Immature natural killer cell (primary cell): ENCODE measurements at places on chromosomes 7 and 10. TPM values are rescaled to one million over a fixed set of nuclear protein-coding genes. Genes with fewer than 3 reads are reported as not detected.

The KCNH2 gene
- not detected for polyA plus RNA-seq

The GIMAP7 gene
- polyA plus RNA-seq: 555 TPM

The CTAGE15 gene
- polyA plus RNA-seq: not detected

The HOXA5 gene
- 1.1 TPM for polyA plus RNA-seq

The SGMS1 gene
- 13.3 TPM for polyA plus RNA-seq

The JCAD gene
- polyA plus RNA-seq: not detected
